ENCODE measurements at places on chromosomes 7 and 10.

GRCh38 chr10:11756766-11757315, 14.7 kb downstream of the ECHDC3 start:
- DNase-seq: no peak

GRCh38 chr7:76268376-76268775, 34.1 kb upstream of the HSPB1 start:
- DNase-seq: no peak

DNA sequence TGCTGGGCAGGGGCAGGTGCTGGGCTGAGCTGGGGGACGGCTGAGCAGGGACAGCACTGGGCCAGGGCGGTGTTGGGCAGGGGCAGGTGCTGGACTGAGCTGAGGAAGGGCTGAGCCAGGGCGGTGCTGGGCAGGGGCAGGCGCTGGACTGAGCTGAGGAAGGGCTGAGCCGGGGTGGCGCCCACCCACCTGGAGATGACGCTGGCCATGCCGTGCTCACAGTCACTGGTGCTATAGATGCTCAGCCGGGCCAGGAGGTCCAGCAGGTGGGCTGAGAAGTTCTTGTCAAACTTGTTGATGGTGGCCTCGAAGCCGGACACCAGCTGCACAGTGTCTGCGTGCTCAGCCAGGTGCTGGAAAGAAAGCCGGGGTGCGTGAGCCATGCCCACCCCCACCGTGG, 4.4 kb upstream of the ADAM8 start:
- DNase-seq: no peak

DNA sequence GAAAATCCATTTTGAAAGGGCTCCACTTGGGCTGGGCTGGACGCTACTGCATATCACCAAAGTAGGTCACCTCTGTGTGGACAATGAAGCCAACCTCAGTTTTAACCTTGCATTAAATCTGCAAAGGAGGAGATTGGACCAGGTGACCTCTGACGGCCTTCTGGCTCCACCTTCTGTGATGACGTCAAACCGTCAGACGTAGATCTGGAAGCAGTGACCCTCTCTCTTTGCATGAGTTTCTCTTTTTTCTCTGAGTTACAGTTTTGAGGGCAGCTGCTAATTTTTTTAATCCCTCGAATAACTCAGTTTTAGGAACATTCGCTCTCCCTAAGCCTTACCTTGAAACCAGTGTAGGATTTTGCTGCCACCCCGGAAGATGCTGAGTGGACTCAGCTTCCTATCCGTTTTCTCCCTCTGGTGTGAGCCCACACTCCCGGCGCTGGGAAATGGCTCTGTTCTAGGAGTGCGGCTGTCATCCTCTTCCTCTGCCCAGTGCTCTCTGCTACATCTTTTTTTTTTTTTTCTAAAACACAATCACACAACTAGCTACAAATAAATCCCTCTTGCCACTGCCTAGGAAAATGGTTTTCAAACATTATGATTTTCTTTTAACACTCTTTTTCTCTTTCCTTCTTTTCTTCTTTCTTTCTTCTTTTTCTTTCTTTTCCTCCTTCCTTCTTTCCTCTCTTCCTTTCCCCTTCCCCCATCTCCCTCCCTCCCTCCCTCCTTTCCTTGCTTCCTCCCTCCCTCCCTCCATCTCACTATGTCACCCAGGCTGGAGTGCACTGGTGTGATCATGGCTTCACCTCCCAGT, 27.7 kb upstream of the NMT2 start:
- no peak for DNase-seq

Measured in stimulated activated CD4-positive, alpha-beta T cell treated with anti-CD3 and anti-CD28 coated beads, Interleukin-1b, Interleukin-23, amount 100 ng/mL, for 1 hour (primary cell).